Hippocampal formation (tissue), 2 donors: ENCODE measurements at places on chromosomes 3 and 15.

DNA sequence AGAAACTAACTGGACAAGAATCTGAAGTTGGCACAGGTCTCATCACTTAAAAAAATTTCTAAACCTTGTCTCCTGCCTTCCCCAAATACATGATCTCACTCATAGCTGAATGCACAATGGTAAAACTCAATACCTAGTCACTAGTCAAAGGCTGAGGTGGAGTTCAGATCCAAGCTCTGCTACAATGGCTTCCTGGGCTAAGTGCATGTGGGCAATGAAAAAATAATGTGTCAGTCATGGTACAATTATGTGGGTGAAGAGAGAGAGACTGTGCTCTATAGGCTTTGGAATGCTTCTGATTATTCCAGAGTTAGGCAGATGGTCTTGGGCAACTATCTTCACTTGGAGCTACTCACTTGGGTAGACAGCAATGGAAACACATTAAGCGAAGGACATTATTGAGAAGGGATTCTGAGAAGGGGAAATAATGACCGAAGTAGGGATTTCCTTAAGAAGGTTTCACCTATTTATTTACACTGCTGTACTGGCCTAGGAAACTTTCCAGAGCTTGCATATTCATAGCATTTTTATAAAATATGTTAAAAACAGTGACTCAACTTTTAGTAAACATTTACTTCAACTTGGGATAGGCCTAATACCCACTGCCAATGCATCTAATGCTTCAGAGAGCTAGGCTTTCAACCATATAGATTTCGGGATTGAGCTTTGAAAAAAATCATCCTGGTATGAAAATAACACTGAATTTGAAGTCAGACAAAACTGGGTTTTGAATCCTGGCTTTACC, 58.7 kb upstream of the PLXND1 start:
- DNase-seq = no peak

DNA sequence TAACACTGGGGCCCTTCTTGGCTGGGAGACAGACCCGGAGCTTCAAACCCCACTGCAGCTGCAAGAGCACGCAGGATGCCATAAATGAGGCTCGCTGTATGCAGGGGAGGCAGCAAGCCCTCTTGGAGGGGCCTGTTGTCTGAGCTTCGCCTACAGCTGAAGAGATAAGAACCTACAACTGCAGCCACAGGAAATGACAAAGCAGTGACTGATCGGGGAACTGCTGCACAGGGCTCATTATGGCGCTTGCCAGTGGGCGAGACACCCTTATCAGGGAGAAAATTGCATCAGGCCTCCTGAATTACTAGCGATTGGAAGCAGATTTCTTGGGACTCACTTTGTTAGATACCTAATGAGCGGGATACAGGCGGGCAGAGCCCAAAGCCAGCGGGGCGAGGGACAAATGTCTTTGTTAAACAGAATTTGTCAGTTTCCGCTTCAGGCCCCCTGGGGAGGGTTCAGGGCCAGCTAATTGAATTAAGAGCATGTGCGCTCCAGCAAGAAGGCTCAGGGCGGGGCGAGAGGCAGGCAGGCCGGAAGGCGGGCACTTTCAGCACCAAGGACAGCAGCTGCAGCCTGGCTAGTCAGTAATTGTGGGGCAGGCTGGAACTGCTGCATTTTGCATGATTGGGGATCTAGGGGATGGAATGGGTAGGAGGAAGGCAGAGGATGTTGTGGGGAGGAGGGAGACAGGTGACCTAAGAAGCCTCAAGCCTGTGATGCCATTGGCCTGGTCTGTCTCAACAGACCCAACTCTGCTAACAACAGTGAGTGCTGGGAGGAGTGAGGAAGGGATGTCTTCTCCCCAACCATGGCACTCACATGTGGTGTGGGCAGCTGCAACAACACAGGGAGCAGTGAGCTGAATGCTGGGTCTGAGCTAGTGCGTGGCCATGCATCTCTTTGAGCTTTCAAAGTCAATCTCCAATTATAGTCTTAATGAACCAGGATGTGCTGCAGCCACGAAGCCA, 55.3 kb downstream of the CCDC33 start:
- peak; percentile 9 for DNase-seq

DNA sequence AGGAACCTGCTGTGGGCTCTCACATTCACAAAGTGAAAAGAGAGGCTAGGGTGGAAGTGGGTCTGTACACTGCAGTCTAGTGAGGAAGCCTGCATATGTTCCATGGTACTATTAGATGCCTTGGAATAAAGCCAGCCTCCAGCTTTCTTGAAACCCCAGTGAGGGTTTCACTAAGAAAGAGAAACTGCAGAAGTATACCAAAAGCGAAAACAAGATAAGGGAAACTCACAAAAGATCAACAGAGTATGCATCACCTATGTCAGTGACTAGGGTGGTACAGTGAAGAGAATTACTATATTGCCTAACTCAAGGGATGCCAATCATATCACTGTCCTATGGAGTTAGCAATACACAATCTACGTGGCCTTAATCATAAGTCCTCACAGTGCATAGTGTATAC, 212.5 kb upstream of the GADL1 start:
- DNase-seq = no peak

- no peak for DNase-seq
Measured at GRCh38 chr15:60087561-60087960, 83.5 kb downstream of the FOXB1 start.

- no peak for DNase-seq
Measured at GRCh38 chr15:80579611-80580010, 115.5 kb upstream of the ABHD17C start.

- no peak for DNase-seq
Measured at GRCh38 chr3:41417574-41417973, 218.3 kb downstream of the CTNNB1 start.

DNA sequence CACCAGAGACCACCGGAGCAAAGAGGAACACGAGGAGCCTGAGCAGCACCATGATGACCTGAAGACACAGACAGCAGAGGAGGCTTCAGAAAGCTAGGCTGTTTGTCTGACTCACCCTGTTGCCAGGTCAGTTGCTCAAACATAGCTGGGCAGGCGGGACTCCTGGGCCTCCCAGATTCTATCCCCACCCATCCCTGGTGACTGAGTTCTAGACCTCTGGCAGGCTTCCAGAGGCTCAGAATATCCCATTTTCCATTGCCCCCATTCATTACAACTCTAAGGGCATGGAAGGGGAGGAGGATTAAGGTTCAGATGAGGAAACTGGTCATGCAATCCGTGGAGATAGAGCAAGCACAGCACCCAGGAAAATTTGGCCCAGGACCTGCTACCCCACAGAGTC, at the start of gene CDHR4:
Gene CDHR4, minus strand, starts transcription at position 113 of the 400 bp plus-strand sequence. Its CDS starts 61 bp downstream, at position 52.
- no peak for DNase-seq

- no peak for DNase-seq
Measured at GRCh38 chr3:12015627-12016026, 11.4 kb downstream of the SYN2 start.

GRCh38 chr3:10206166-10206511, 41.4 kb downstream of the IRAK2 start:
- no peak for DNase-seq

GRCh38 chr3:124780761-124781475, 50.7 kb downstream of the UMPS start:
- peak; percentile 44 for DNase-seq

- no peak for DNase-seq
Measured at GRCh38 chr15:85826756-85827515, 32.2 kb upstream of the KLHL25 start.

DNA sequence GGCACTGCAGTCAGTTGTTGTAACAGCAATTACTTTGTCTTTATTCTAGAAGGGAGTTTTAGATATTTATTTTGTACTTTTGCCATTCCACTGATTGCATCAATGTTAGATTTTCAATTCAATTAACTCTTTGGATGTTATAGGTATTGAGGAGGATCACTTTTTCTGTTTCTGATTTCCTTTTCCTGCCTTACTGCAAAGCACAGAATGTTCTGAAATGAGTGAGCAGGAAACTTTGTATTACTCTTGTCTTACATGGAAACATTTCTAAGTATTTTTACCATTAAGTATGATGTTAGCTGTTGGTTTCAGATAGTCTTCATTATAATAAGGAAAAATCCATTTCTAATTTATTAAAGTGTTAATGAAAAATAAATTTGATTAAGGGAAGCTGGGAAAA, 80.5 kb downstream of the OSBPL10 start:
- no peak for DNase-seq

GRCh38 chr3:188671971-188672370, 499.8 kb upstream of the TPRG1 start:
- DNase-seq = no peak

DNA sequence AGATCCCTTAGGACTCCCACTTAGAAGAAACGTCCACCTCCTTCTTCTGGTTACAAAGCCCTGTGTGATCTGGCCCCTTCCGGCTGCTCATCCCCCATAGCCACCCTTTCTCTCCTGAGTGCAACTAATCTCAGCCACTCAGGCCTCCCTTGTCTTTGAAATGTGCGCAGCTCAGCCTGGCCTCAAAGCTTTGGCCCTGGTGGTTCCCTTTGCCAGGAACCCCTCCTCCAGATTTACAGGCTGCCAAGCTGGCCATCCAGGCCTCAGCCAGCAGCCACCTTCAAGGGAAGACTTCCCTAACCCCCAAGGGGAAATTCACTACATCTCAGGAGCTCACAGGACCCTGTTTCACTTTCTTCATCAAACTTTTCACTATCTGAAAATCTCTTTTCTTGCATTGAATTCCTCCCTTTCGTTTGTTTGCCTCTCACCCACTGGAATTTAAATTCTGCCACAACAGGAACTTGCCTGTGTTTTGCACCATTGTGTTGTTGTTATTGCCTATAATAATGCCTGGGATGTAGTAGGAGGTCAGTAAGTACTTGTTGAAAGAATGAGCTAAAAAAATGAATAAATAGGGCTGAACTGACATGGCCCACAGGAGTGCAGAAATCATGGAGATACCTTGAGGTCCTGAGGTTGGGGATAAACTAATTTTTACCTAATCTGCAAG, 109.5 kb upstream of the PFN2 start:
- DNase-seq = no peak

GRCh38 chr3:131277836-131278497, 103.6 kb upstream of the NUDT16 start:
- DNase-seq = no peak

GRCh38 chr3:97896547-97896946, 74.7 kb downstream of the CRYBG3 start:
- DNase-seq = no peak

GRCh38 chr3:181886676-181887075, 175.0 kb downstream of the SOX2 start:
- no peak for DNase-seq
